ENCODE measurements at places on chromosomes 7 and 10.

- DNase-seq: no peak
Measured at GRCh38 chr7:130397758-130398073, 17.4 kb downstream of the CPA1 start.

- no peak for DNase-seq
Measured at GRCh38 chr7:155410431-155410830, 47.5 kb upstream of the EN2 start.

DNA sequence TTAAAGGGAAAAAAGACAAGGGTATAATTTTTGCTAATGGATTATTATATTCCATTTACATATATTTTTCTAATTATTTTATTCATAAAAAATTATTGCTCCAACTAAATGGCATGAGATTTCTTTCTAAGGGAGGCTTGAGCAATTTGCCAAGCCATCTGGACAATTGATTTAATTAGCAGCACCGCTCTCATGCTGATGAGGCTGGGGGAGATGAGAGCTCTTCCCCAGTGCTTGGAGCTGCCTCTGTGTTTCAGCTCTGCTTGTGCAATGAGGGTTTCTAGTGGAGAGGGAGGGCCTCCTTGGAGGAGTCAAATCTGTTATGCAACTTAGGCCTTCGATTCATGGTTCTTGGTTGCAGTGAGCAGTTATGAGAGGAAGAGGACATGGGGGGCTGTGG is 574.3 kb downstream of the TCERG1L start:
- DNase-seq: no peak

DNA sequence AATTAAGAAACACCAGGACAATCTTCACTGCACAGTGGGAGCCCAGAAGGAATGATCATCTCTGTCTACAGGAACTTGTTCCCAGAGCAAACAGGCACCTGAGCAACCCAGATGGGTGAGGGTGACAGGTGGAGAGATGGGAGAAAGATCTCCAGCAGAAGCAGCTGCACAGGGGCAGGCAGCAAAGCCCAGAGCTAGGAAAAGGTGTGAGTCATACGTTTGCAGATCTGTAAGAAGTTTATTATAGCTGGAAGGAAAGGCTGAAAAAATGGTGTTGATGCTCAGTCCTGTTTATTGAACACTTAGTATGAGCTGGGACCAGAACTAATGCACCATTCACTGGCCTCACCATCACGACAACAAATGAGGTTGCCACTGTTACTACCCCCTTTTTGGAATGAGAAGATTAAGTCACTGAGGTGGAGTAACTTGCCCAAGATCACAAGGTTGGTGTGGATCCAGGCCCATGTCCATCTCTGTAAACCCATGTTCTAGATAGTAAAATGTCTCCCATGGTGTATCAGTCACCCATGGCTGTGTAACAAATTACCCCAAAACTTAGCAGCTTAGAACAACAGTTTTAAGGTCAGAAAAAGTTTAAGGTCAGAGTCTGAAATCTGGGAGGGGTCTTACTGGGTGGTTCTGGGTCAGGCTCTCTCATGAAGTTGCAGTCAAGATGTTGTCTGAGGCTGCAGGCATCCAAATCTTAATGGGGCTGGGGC is 506.9 kb downstream of the RPS24 start:
- DNase-seq: no peak

- no peak for DNase-seq
Measured at GRCh38 chr7:156979007-156979606, 29.6 kb downstream of the NOM1 start.

- no peak for DNase-seq
Measured at GRCh38 chr7:91942312-91942711, 1.6 kb downstream of the AKAP9 start.

DNA sequence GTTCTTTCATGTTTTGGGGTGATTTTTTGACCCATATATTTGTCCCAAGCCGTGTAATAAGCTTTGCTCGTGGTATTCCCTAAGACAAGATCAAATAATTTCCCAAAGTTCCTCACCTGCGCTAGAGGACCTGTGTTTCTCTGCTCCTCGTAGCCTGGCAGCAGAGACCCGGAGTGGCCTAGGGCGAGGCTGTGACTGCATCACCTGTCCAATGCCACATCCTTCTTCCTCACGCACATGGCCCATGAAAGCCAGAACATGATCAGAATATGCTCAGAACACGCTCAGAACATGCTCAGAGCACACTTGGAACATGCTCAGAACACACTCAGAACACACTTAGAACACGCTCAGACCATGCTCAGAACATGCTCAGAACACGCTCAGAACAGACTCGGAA is 23.8 kb downstream of the EN2 start:
- no peak for DNase-seq

- no peak for DNase-seq
Measured at GRCh38 chr7:74587435-74588126, 69.9 kb upstream of the GTF2I start.

DNA sequence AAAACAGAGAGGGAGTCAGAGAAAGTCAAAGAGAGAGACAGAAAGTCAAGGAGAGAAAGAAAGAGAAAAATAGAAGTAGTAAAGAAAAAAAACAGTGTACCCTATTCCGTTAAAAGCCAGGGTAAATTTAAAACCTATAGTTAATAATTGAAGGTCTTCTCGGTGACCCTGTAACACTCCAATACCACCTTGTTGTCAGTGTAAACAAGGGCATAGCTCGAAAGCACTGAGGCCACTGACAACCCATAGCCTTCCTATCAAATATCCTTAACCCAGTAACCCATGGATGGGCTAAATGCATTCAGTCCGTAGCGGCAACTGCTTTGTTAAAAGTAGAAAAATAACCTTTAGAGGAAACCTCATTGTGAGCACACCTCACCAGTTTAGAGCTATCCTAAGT is 100.4 kb downstream of the ZNF467 start:
- DNase-seq: no peak

GRCh38 chr10:65701168-65701776 is 1224.6 kb upstream of the LRRTM3 start:
- DNase-seq: no peak

- no peak for DNase-seq
Measured at GRCh38 chr10:86062198-86062550, 304.4 kb downstream of the GRID1 start.

- peak; percentile 59 for DNase-seq
Measured at GRCh38 chr10:12264204-12264940, 68.4 kb downstream of the CDC123 start.

GRCh38 chr10:6163364-6164270 is 39.1 kb upstream of the PFKFB3 start:
- DNase-seq: peak; percentile 97

All from T-helper 2 cell (primary cell).